Naive thymus-derived CD8-positive, alpha-beta T cell (primary cell): ENCODE measurements at places on chromosomes 5 and 9.

- DNase-seq, result peak; percentile 4
Measured at GRCh38 chr5:152113401-152113800, 188.8 kb upstream of the GLRA1 start.

GRCh38 chr5:73792687-73793320 lies 166.8 kb downstream of the ARHGEF28 start:
- peak; percentile 51 for DNase-seq

GRCh38 chr5:40554813-40555212 lies 124.9 kb upstream of the PTGER4 start:
- DNase-seq, result no peak

- DNase-seq, result no peak
Measured at GRCh38 chr9:22175972-22176545, 167.0 kb upstream of the CDKN2B start.

GRCh38 chr9:99244344-99245260 lies 22.5 kb downstream of the SEC61B start:
- DNase-seq, result no peak

DNA sequence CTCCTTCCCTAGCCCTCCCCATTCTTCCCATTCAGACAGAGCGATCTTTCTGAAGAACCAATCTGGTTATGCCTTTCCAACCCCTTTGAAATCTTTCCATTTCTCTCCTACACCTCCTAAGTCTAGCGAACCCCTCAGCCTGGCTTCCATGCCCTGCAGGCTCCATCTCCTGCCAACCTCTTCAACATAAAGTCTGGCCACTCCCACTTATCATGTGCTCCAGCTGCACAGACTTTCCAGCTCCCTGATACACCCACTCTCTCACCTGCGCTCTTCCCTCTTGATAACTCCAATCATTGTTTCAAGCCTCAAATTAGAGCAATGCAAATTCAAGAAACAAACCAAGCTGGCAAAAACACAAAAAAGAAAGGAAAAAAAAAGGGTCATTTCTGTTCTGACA lies 3.8 kb upstream of the ORM1 start:
- no peak for DNase-seq
